Stimulated activated memory B cell treated with anti-CD40 and anti-IgM and Interleukin-4, amounts not matched to agents 10 μg/mL and 1 μg/mL and 100 μg/mL, for 72 hours (primary cell): ENCODE measurements at places on chromosomes 3 and 15.
A peak's percentile ranks its signal among the peaks of the same experiment; 100 is the strongest.

DNA sequence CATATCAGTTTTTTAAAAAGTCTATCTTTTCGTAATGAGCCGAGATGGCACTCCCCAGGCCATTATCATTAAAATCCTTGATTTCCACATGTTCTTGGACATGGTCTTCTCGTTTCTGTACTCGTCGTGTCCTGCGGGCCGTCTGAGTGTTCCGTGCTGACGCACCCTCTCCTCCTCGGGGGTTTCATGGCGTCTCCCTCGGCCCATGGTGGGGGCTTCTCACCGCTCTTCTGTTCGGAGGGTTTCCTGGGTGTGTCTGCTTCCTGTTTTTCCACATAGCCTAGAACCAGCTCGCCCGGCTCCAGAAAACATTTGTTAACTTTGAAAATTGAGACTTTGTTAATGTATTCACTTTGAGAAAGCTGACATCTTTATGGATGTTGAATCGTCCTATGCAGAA is 92.7 kb downstream of the VGLL4 start:
- no peak for ATAC-seq

GRCh38 chr3:100748220-100748619 is 38.9 kb downstream of the TFG start:
- ATAC-seq = no peak

DNA sequence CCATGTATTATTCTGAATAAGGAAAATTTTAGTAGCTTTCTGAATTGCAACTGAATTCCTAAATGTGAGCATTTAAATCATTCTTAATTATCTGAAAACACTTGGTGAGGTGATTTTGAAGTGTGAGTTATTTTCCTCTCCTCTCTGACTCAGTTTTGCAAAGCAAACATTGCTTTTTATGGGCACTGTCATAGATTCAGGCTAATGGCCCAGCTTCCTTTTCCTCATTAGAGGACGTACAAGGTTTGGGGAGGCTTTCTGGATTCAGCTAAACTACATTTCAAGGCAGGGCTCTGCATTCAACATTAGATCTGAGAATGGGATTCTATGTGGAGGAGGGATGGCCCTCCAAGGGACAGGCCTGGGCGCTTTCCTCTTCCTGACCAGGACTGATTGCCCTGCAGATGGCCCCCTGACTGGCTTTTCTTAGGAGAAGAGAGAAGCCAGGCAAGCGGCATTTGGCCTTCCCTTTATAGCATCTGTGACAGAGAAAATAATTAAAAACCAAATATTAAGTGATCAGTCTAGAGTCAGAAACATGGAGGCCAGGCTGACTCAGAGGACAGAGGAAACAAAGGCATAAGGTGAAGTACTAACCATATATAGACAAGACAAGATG is 53.0 kb upstream of the STXBP5L start:
- ATAC-seq = no peak

DNA sequence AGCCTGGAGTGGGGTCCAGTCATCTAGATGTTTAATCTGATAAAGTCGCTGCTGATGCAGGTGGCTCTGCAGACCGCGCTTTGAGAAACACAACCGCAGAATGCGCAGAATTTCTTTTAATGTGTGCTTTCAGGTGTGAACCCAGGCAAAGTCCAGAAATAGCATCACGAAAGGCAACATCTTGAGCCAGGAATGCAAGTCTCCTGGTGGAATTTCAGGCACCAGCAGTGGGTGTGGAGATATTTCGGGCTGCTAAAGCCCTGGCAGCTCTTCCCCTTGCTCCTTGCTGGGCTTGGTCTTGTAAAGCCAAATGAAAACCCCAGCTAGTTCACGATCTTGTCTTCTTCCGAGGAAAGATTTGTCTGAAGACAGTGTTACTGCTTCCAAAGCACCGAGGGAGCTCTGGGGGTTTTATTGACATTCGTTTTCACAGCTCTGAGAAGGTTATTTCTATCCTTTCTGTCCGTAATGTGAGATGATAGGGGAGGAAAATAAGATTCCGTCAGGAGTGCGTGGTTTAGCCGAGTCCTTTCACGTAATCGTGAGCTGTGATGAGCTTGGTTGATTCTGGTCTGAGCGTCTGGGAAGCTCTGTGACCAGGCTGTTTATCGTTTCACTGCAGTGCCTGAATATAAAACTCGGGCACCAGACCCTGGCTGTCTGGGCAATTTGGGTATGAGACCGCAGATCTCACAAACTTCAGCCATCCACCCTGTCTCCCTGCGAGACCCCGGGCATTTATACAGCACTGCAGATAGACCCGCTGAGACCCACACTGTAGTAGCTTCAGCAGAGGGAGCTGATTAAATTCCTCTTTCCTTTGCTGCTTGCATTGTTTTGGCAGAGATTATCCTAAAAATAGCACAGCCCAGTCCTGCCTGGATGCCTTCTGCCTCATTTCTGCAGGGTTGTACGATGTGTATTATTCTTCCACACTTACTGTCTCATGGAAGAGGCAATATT is 67.0 kb upstream of the SLC25A26 start:
- ATAC-seq = no peak

GRCh38 chr3:43286841-43287499 is 630 bp downstream of the SNRK start:
- ATAC-seq = peak; percentile 51

GRCh38 chr3:180530276-180530675 is 71.7 kb upstream of the TTC14 start:
- no peak for ATAC-seq

- ATAC-seq = no peak
Measured at GRCh38 chr15:83372434-83372891, 74.7 kb upstream of the SH3GL3 start.

DNA sequence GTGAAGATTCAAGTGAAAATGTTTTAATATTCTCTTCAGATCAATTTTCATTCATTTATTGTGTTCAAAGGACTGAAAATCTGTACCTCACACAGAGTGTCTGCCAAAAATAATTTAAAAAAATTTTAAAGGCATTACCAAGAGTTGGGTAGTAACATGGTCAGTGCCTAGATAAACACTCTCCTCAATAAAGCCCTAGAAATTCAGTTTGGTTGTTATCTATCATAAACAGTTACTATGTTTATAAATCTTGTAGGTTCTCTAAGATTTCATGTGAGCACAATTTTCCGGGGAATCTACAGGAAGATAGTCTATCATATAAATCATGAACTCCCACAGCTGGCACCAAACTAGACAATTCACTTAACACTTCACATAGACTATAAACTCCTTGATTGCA is 128.6 kb downstream of the GSK3B start:
- no peak for ATAC-seq

DNA sequence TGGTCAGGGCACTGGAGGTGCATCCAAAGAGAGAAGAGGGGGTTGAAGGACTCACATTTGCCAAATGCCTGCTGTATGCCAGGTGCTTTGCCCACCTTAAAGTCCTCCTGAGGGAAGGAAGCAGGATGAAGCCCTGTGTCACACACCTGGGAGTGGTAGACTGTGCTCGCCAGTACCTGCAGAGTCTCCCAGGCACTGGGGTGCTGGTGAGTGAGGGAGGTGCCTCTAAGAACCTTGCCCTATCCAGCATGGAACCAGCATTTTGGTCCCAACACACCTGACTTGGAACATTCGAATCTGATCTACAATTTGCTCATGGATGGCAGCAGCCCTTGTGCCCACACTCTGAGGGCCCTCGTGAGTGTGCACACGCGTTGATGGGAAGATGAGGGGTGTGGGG is 76.7 kb downstream of the SEC22A start:
- no peak for ATAC-seq

GRCh38 chr15:22939652-22940061 is 40.5 kb downstream of the CYFIP1 start:
- ATAC-seq = no peak

GRCh38 chr3:100149130-100149529 is 34.8 kb upstream of the FILIP1L start:
- no peak for ATAC-seq

- no peak for ATAC-seq
Measured at GRCh38 chr3:123270818-123271217, 69.1 kb downstream of the SEC22A start.

GRCh38 chr3:110077093-110077492 is 739.7 kb upstream of the DPPA4 start:
- ATAC-seq = no peak

GRCh38 chr3:6448011-6448410 is 412.9 kb upstream of the GRM7 start:
- no peak for ATAC-seq

DNA sequence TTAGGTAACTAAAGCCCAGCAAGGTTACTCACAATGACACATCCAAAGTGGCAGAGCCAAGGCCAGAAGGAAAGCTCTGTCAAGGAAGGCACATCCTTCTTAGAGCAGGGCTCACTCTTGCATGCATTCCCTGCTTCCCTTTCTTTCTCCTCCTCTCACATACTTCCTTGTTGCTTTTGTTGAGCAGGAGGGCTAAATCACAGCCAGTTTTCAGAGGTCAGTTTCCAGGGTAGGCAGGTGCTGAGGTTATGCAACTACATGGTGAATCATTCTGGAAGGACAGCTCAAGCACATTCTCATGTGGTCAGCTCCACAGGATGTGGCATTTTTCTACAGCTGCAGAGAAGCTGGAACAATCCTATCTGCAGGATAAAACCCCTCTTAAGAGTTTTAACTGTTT is 275.6 kb downstream of the ZNF621 start:
- ATAC-seq = no peak

DNA sequence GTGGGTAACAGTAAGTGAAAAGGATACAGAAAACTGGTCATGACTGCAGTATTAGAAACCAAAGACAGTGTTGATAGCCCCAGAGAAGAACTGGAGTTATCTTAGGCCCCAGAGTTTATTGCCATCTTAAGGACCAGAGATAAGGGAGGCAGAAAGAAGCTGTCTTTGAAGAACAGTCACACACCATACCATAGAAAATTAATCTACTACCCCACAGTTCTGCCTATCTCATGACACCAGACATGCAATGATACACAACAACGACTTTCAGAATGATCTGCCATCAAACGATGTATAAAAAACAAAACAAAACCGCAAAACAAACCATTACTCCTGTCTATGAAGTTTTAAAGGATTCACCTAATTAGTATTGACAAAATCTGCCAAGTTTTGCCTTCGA is 9.6 kb downstream of the CPOX start:
- ATAC-seq = no peak

DNA sequence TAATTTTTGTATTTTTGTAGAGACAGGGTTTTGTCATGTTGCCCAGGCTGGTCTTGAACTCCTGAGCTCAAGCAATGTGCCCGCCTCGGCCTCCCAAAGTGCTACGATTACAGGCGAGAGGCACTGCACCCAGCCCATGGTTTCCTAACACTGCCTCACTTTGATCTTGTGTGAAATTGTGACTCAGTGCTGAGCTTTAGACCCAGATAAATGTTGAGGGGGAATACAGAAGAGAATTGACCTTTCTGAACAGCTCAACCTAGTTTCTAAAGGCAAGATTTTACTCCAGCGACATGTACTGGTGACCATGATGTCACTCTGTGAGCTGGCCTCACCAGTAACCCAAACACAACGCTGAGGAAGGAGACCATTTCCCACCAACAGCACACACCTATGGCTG is 73.5 kb downstream of the ATP1B3 start:
- ATAC-seq = no peak

DNA sequence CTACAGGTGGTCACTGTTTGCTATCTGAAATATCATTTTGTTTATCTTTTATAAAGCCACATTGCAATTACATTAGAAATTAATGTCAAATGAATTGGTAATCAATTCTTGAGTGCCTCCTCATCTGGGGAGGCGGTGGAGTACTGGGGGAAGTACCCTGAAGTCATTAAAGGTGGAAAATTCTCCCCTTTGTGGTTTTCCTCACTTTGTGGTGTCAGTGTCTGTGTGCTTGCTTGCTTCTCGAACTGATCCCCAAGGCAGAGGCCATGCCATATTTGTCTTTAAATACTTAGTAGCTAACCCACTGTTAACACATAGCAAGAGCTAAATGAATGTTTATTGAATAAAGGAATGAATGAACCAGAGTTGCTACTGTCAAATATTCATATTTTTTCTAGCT is 40.5 kb upstream of the CCK start:
- peak; percentile 75 for ATAC-seq

GRCh38 chr3:38353151-38353550 is 6.6 kb downstream of the XYLB start:
- no peak for ATAC-seq

GRCh38 chr3:22714749-22715148 is 488.4 kb upstream of the UBE2E2 start:
- ATAC-seq = no peak

DNA sequence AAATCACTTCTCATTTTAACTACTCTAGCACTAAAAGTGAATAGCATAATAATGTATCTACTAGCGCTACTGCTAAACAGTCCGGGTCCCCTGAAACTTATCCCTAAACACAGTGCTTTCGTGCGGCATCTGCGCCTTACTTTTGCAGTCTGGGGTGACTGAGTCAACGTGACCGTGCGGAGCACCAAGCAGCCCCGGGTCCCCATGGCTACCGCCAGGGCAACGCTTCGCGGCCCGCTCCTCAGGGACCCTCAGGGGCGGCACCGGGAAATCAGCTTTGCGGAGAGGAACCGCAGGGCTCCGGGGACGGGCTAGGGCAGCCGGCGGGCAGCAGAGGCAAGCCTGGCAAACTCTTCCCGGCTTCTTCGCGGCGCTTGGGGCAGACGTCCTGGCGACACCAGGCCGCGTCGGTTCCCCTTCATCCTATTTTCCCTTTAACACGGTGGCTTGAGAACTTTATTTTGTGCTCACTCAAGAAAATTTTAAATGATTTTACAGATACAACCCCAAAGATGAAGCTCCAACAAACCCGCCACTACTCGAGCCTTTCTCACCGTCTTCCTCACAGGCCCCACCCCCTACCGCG is 757 bp upstream of the DIPK2A start:
- peak; percentile 39 for ATAC-seq

DNA sequence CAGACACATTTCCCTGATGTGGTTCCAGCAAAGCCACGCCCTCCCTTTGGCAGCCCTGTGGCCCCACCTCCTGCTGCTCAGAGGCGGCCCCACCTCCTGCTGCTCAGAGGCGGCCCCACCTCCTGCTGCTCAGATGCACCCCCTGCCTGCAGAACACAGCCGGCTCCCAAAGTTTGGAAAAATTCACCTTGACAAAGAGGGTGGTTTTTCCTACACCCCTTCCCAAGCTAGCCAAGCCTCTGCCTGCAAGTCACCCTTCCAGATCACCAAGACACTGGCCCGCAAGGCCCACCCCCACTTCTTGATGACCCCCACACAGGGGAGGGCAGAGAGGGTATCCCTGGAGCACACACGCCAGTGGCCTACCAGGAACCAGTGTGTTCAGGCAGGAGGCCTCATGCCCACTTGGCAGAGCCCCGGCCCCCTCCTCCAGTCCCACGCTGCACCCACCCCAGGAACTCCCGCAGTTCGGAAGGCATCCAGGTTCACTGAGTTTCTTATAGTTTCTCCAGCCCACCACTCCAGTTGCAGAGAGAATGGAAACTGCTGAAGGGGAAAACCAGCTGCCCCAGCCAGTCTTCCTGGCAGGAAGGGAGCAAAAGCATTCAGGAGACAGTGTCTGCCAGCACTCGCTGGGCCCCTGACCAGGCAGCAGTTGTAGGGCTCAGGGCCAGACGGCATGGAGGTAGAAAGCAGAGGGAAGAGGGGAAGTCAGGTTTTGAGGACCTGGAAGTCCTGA is 2.3 kb upstream of the HAPLN3 start:
- peak; percentile 49 for ATAC-seq

DNA sequence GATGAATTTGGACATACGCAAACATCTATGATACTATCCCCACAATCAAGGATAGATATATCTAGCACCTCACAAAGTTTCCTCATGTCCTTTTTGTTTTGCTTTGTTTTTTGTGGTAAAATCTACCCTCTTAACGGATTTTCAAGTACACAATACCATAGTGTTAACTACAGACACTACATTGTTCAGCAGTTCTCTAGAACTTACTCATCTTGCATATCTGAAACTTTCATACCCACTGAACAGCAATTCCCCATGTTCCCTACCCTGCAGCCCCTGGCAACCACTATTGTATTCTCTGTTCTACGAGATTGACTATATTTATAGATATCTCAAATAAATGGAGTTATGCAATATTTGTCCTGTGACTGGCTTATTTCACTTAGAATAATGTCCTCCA is 58.1 kb upstream of the TJP1 start:
- no peak for ATAC-seq
